NCI-H187 treated with DMSO at 0.1 percent for 48 hours (cell line): ENCODE measurements at places on chromosomes 5 and 9.

DNA sequence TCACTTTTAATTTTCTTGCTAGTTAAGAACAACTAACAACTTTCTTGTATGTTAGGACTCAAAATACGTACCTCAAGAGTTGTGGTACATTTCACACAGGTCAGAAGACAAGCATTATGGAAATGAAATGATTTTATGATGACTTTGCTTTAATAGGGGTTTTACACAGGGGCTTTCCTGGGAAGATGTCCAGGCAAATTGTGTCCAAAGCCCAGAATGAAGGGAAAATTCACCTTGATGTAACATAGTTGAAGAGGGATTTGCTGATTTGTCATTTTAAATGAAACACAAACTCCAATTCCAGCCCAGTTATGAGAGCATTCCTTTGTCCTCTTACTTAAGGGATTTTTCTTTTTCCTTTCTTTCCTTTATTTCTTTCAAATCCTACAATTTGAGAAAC is 89.2 kb downstream of the ARL15 start:
- no peak for DNase-seq

GRCh38 chr5:73981704-73982103 is 355.7 kb downstream of the ARHGEF28 start:
- DNase-seq = no peak

- DNase-seq = no peak
Observed at GRCh38 chr5:173878224-173878967, 9.8 kb upstream of the CPEB4 start.

- no peak for DNase-seq
Observed at GRCh38 chr9:20041697-20042081, 252.9 kb upstream of the SLC24A2 start.

DNA sequence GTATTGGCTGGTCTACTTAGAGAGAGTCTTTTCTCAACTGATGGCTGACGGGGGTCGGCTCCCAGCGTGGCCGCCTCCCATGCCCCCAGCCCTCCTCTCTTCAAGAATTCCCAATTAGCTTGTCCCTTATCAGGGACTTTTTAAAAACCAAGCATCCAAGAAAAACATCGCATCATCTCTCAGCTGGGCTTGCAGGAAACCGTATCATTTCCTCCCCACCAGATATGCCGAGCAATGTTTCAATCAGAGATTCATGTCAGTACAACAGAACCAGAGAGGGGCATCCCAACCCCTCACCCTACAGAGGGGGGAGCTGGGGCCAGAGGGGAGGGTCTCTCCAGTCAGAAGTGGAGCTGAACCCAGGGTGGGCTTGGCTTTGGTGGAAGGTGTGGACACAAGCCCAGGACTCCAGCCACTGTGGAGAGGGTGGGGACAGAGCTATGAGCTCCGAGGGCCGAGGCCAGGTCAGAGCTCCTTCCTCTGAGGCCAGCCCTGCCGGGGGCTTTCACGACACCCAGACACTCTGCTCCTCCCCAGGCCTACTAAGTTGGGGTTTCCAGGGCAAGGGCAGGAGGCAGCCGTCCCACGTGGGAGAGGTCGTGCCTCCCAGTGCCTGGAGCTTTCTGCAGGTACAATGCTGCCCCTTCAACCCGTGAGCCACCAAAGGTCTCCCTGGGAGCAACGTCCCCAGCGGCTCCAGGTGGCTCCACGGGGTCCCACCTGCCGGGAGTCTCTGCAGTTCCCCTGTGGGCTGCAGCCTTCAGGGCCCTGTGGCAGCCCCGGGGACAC is 39.0 kb upstream of the TMEM250 start:
- no peak for DNase-seq

DNA sequence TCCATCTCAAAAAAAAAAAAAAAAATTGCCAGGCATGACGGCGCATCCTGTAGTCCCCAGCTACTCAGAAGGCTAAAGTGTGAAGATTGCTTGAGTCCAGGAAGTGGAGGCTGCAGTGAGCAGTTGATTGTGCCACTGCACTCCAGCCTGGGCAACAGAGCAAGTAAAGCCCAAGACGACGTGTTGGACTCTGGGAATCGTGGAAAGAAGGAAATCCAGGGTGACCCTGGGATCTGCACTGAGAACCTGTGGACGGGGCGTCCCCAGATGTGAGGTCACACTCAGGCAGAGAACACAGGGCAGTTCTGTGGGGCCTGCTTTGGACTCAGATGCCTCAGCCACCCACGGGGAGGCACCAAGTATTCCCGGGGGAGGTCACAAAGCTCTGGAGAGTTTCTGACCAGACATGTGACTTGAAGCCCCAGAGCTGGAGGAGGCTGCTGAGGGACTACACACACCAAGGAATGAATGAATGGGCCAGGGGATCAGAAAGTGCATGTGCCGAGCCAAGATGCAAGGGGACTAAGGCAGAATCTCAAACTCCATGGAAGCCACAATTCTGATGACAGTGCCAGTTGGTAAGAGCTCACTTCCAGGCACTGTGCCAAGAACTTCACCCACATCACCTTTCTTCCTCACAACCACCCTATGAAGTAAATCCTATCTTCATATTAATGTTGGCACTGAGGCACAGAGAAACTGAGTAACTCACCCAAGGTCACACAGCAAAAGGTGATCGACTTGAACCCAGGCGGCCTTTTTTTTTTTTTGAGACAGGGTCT is 12.9 kb downstream of the DYNC2I2 start:
- DNase-seq = no peak

DNA sequence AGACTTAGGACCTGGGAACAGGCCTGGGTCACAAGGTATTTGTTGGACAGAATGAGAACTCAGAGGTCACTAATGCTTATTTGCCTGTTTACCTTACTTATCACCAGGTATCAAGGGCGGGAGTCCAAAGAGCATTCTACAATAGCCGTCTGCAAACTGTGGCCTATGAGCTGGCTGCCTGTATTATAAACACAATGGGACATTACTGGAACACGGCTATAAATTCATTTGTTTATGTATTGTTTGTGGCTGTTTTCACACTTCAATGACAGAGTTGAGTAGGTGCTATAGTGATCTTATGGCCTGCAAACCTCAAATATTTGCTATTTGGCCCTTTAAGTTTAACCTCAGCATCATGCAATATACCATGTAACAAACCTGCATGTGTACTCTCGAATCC is 76.6 kb upstream of the ASTN2 start:
- DNase-seq = no peak

DNA sequence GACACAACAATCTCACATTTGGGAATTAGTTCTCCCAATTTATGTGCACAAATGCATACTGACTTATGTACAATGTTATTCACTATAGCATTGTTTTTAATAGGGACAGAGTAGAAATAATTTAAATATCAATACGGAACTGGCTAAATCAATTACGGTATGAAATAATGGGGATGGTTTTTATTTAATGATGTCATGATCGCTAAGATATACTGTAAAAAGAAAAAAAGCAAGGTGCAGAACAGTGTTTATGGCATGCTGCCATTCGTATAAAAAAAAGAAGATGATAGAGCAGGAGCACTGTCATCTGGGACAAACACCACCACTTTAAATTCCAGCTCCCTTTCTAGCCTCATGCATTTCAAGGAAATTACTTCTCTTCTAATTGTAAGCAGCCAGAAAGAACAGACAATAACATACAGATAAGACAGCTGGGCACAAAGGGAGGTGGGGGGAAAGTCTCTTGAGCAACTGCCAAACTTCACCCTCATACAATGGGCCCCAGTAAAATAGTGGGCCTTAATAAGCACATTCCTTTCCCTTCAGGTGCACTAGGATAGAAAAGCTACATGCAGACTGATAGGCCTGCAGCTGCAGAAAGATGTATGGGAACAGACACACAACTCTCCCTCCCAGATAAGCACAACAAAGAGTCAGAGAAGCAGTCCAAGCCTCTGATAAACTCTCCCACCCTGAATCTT is 8.4 kb downstream of the SREK1IP1 start:
- DNase-seq = no peak

DNA sequence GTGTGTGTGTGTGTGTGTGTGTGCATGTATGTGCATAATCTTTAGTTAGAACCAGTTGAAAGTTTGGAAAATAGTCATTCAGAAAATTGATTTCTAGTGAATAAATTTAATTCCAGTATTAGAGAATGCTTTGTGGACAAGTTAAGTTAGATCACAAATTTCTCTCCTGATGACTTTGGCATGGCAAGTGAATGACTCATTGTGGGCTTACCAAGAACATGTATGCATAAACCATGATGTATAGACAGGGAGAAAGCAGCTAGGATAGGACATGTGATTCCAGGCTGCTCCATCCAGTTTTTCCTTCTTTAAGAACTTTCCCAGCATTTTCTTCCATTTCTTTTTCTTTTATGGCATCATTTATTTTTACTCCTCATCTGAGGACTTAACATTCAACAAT is 85.7 kb upstream of the SGCD start:
- DNase-seq = no peak

DNA sequence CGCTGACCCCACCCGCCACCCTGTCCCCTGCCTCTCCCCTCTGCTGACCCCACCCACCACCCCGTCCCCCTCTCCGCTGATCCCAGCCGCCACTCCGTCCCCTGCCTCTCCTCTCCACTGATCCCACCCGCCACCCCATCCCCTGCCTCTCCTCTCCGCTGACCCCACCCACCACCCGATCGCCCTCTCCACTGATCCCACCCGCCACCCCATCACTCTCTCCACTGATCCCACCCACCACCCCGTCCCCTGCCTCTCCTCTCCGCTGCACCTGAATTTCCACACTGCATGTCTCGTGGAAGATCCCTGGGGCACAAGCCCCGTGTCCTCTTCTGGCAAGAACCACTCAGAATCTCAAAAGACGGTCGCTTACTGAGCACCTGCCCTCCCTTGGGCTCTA is 53.4 kb upstream of the OLFM1 start:
- DNase-seq = no peak

DNA sequence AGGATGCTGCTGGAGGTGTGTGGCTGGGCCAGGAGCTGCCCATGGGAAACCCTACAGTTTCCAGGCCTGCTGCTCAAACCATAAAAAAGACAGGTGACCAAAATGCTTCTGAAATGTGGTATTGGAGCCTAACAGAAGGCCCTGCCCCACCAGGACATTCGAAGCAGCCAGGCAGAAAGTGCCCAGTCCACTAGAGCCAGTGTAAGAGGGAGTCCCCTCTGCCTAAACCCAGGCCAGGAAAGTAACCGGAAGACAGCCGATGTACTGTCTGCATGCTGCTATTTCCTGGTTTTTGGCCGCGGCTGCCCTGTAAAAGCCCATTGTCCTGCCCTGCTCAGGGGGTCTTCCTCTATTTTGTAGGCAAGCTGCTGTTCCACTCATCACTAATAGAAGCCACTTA is 150.7 kb upstream of the IRX2 start:
- DNase-seq = no peak

- DNase-seq = peak; percentile 4
Observed at GRCh38 chr5:37184748-37185364, 64.3 kb downstream of the CPLANE1 start.

- DNase-seq = peak; percentile 3
Observed at GRCh38 chr5:179858241-179858585, 404 bp downstream of the MRNIP start.

GRCh38 chr5:140322751-140323731 is 20.1 kb upstream of the PFDN1 start:
- DNase-seq = no peak

GRCh38 chr5:32098291-32098690 is 75.8 kb downstream of the GOLPH3 start:
- DNase-seq = no peak
